Peyer's patch (tissue), 4 donors: ENCODE measurements at places on chromosomes 2 and 18. TPM values are rescaled to one million over a fixed set of nuclear protein-coding genes. Genes with fewer than 3 reads are reported as not detected.

DNA sequence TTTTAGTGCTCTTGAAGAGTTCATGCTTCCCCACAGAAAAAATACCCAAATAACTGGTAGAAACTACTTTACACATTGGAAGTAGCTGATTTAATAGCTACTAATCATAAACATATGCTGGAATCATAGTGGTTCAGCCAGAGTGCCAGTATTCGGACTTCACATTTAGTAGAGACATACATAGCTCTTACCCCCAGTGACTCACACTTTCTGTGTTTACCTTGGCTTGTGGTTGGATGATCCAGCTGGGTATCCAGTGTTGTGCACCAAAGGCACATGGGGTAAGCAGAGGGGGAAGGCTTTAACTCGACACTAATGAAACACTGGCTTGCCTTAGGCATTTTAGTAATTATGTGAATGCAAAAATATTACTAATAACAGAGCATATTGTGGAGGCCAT lies 18.1 kb downstream of the ARHGAP28 start:
- DNase-seq = no peak

GRCh38 chr2:86675104-86675503 lies 45.0 kb upstream of the RMND5A start:
- no peak for DNase-seq

DNA sequence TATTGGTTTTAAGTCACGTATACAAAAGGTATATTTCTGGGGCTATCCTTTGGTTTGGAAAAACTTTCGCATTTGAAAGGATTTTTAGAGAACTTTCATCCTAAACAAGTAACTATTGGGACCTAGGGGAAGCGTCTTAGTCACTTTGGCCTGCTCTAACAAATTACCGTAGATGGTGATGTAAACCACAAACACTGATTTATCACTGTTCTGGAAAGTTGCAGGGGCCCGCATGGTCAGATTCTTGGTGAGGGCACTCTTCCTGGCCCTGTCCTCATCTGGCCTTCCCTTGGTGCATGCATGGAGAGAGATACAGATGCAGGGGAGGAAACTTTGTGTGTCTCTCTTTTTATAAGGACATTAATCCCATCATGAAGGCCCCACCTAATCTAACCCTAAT lies 49.1 kb upstream of the ANKRD62 start:
- no peak for DNase-seq

GRCh38 chr2:157476953-157477709 lies 33.2 kb upstream of the CYTIP start:
- no peak for DNase-seq

GRCh38 chr2:219401606-219402005 lies 13.9 kb upstream of the DNPEP start:
- DNase-seq = no peak

- peak; percentile 88 for DNase-seq
These were observed 8.0 kb upstream of the ITGB6 start for GRCh38 chr2:160207804-160208654.

DNA sequence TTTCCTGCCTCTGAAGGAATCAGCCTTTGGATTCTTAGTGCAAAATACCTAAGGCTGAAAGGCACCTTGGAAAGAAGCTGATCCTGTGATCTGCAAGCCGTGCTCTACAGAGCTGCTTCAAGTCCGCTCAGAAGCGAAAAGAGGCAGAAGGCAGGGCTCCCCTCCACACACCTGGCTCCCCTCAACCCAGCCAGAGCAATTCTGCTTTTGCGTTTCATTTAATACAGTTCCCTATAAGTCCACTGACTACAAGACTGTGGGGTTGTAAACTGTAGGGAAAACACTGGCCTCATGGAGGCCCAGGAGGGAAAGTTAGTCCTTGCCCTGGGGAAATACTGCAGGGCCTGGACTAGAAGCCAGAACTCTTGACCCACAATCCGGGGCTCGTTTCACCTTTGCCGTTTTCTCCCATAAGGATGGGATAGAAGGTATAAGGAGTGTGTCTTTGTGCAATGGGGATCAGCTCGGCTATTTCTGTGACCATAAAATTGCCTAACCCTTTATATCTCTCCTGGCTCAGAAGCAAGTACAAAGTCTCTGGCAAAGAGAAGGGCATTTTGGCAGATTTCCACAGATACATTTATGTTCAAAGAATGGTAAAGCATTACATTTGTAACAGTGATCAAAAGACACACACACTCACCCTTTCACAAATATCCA lies 95.8 kb upstream of the TEX51 start:
- DNase-seq = no peak

DNA sequence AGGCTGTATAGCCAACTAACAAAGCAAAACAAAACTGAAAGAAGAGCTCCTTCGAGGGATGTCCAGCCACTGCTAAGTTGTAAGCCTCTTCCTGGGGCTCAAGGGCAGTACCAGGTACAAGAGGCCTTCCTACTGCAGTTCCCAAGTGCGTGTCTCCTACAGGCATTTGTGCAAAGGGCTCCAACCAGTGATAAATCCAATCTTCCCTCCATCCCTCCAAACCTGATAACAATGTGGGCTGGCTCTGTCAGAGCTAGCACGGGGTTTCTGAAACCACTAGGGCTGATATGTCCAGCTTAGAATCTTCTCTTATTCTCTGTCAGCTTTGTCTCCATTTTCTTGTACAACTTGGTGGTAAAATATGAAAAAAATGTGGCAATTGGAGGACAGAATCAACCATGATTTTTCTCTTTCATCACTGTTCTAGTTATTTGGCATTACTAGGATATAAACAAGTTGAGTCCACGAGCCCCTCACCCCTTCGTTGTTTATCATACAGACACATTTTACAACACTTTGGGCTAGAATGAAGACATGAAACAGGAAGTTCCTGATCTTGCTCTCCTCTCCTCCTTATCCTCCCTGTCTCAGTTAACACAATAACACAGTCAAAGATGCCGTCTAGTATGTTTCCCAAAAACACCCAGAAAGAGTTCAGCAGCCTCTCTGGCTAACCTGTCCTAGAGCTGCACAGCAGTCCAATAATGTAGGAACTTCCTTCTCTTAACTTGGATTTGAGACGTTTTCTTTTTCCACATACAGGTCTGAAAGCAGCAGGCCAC lies 35.4 kb upstream of the WIPF1 start:
- DNase-seq = peak; percentile 28

DNA sequence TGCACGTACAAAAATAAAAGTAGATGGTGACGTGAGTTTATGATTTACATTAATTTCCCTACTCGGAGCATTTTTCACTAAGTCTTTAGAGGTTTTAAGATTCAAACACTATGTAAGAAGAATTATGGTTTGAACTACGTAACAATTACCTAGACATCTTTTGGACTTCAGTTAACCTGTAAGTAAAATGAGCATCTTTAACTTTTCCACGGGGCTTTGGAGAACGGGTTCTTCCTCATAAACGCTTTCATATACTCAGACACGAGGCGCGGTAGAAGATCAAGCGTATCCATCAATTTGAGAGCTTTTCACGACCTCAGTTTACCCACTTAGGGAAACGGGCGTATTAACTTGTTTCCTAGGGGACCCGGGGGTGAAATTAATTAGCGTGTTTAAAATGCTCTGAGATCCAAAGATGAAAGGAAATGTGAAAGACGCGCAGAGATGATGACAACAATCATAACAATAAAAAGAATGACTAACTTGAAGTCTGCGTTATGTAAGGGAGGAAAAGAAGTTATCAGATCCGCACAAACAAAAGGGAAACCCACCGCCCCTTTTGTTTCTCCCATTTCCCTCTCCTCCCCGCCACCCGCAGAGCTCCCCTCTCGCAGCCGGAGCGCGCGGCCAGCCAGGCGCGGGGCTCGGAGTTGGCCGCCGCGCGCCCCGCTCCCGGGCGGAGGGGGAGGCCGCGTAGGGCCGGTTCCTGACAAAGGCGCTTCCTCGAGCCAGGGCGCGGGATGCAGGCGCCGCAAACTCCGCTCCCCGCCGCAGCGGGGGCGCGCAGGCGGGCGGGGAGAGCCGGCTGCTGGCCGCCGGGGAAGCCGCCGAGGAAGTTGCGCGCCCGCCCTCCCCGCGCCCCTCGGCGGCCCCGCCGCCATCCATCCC lies 807 bp downstream of the PELI1 start:
- DNase-seq = peak; percentile 27

DNA sequence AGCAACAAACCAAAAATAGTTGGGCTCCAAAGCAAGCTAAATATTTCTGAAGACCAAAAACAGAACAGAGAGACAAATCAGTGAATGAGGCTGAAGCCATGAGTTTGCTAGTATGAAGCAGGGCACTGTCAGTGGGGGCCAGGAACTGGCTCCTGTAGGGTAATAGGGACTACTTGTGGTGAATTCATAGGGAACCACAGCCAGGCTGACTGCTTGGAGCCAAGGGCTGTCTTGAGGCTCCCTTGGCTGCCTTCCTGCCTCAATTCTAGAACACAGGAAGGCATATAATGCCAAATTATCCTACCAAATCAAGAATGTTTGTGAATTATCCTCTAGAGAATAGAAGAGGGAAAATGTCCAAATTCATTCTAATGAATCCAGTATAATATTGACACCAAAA lies 406.0 kb downstream of the CCDC85A start:
- no peak for DNase-seq

The NDUFAF7 gene
- 39.6 TPM for total RNA-seq

- DNase-seq = no peak
These were observed 72.9 kb downstream of the BIN1 start for GRCh38 chr2:127034051-127034450.

DNA sequence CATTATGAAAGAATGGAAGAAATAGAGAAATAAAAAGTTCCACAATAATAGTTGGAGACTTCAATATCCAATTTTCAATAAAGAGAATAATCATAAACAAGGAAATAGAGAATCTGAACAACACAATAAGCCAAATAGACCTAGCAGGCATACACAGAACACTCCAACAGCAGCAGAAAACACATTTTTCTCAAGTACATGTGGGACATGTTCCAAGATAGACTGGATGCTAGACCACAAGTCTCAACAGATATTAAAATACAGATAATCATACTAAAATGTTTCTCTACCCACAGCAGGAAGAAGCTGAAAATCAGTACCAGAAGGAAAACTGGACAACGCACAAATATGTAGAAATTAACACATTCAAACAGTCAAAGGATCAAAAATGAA lies 113.9 kb downstream of the USP34 start:
- no peak for DNase-seq

The CFAP221 gene
- 3.5 TPM for total RNA-seq

GRCh38 chr2:118148809-118149208 lies 60.5 kb downstream of the INSIG2 start:
- DNase-seq = no peak

- no peak for DNase-seq
These were observed 85.4 kb downstream of the NCKAP1 start for GRCh38 chr2:182952741-182953450.

- no peak for DNase-seq
These were observed 36.5 kb downstream of the MYO3B start for GRCh38 chr2:170214309-170214948.

The DCDC2C gene
- not detected for total RNA-seq

The MTIF2 gene
- 31.3 TPM for total RNA-seq

DNA sequence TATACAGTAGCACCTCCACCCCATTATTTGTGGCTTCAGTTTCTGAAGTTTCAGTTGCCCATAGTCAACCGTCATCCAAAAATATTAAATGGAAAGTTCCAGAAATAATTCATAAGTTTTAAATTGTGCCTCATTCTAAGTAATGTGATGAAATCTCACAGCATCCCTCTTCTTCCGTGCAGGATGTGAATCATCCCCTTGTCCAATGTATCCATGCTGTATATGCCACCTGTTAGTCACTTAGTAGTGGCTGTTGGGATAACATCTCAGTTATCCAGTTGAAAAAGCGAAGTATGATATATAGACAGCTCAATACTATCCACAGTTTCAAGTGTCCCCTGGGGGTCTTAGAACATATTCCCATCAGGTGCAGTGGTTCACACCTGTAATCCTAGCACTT lies 119.1 kb upstream of the OTX1 start:
- no peak for DNase-seq

GRCh38 chr2:211934811-211935210 lies 603.8 kb downstream of the ERBB4 start:
- no peak for DNase-seq

DNA sequence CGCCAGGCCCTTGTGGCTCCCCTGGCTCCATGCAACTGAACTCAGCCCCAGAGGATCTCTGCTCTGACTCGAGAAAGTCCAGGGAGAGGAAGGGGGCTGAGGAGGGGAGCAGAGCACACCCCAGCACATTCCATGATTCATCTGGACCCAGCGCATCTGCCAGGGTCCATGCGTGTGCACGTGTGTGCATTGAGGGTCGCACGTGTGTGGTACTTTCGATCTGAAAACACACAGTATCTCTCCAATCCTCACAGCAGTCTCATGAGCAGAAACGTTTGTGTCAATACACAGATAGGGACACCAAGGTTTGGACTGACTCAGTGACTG lies 146.4 kb upstream of the ID2 start:
- peak; percentile 31 for DNase-seq

- no peak for DNase-seq
These were observed 274.5 kb downstream of the TMX3 start for GRCh38 chr18:68440433-68440832.

The FOXI3 gene
- not detected for total RNA-seq

The DYSF gene
- 4.3 TPM for total RNA-seq

- no peak for DNase-seq
These were observed 26.2 kb downstream of the HRH4 start for GRCh38 chr18:24486684-24487083.

GRCh38 chr18:25019931-25020330 lies 332.0 kb downstream of the ZNF521 start:
- DNase-seq = no peak

DNA sequence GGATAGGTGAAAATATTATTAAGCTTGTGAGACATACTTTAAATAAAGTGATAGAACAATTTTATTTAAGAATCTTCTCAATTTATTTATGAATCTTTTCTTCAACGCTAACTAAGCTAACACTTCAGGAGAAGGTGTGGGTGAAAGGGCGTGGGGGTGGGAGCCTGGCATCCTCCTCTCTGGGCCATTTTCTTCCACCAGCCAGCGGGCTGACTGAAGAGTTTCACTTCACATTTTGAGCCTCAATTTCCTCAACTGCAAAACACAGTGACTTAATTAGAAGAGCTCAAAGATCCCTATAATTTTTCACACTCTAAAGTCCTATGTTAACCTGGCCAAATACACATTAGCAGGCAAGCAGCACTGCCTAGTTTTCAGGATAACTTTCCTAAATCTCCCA lies 94.8 kb downstream of the FTCDNL1 start:
- no peak for DNase-seq

DNA sequence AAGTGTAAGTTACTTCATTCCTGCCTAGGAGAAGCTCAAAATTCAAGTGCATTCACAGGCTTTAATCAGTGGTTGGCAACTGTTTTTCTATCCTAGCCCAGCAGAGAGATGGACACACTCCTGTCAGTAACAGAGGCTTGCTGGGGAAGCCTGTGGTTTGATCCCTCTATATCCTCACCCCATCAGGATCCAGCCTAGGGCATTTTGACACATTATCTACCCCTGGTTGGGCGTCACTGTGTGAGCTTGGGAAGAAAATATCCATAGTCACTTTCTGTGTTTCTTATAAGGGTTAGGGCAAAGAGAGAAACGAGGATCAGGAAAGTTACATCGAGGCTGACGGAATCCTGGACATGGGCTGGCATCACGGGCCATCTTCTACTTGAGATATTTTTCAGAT lies 10.0 kb downstream of the NT5DC4 start:
- DNase-seq = no peak

GRCh38 chr18:6605115-6605869 lies 124.2 kb upstream of the ARHGAP28 start:
- no peak for DNase-seq

- no peak for DNase-seq
These were observed 38.6 kb downstream of the STON1 start for GRCh38 chr2:48568547-48568946.

The RAB6C gene
- not detected for total RNA-seq

The SCN7A gene
- 2.8 TPM for total RNA-seq

The CUL3 gene
- total RNA-seq = 78.6 TPM

- DNase-seq = no peak
These were observed 322.3 kb upstream of the SETBP1 start for GRCh38 chr18:44358402-44358801.

The CCL20 gene
- 4.0 TPM for total RNA-seq
